ENCODE measurements at places on chromosomes 7 and 10.

DNA sequence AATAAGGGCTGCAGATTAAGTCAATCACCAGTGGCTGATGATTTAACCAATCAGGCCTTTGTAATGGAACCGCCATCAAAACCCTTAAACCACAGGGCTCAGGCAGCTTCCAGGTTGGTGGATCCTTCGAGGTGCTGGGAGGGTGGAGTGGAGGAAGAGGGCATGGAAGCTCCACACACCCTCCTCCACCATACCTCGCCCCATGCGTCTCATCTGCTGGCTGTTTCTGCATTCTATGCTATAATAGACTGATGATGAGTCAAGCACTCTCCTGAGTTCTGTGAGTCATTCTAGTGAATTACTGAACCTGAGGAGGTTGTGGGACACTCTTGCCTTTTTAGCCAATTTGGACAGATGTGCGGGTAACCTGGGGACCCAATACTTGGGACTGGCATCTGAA lies 43.9 kb downstream of the CHST15 start:
- no peak for DNase-seq

DNA sequence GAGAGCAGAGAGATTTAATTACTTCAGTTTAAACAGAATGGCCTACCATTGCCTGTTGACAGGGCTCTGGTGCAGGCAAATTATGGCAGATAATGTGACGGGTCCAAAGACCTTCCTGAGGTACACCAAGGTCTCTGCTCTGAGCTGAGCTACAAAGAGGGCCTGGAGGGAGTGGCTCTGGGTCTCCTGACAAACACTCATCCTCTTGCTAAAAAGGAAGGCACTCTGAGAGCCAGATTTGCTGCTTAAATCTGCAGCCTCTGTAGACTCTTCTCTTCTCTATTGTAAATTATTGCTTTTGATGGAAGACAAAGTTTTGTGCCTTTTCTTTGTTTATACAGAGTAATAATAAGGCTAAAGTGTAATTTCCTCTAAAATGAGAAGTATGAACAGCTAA lies 529.5 kb upstream of the FZD8 start:
- no peak for DNase-seq

DNA sequence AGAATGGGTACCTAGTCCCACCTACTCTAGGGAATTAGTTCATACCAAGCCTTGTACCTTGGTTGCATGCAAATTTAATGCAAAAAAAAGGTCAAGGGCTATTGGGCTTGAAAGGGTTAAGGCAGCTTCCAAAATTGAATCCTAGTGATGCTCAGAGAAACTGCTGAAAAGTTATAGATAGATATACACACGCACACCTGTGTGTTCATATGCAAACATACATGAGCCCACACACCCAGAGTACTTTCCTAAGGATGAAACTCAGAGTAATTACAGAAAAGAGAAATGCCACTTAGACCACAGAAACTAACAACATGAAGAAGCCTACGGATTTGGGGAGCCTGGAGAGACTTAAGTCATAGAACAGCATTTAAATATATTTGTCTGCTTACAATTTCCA lies 1.5 kb downstream of the SLC25A13 start:
- peak; percentile 64 for DNase-seq

DNA sequence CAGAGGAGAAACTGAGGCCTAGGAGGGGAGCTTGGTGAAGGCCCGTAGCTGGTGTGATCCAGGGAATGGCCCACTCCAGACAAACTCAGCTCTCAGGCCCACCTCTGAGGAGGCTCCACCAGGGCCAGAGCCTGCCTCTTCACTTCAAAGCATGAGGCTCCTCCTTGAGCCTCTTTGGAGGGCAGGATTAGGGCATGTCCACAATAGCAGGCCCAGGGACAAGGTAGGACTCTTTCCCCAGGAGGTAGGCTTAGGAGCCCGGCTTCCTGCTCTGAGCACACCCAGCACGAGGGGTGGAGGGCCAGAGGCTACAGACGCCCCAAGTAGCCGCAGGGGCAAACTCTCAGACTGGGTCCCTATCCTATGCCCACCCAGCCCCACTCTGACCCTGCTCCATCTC lies 164.6 kb upstream of the ZMIZ1 start:
- no peak for DNase-seq

- DNase-seq = no peak
These were observed 42.9 kb upstream of the TMEM168 start for GRCh38 chr7:112833082-112833481.

GRCh38 chr7:85693326-85693725 lies 506.5 kb upstream of the SEMA3D start:
- no peak for DNase-seq

- DNase-seq = peak; percentile 2
These were observed 261.4 kb upstream of the ZWINT start for GRCh38 chr10:56622335-56622973.

DNA sequence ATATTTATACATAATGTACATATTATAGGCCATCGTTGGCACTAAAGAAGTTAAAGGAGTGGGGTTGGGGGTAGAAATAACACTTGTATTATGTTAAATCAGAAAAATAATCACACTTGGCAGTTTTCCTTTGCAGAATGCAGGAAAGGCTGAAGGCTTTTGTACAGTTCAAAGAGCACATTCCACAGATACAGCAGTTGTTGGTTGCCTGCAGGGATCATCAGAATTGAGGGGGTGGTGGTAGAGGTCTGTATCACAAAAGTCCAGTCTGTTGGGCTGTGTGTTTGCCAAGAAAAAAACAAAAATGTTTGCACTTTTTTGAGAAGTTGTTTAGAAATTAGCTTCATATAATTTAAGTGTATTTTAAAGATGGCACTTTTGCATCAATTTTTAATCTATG lies 231.8 kb upstream of the FOXP2 start:
- no peak for DNase-seq

DNA sequence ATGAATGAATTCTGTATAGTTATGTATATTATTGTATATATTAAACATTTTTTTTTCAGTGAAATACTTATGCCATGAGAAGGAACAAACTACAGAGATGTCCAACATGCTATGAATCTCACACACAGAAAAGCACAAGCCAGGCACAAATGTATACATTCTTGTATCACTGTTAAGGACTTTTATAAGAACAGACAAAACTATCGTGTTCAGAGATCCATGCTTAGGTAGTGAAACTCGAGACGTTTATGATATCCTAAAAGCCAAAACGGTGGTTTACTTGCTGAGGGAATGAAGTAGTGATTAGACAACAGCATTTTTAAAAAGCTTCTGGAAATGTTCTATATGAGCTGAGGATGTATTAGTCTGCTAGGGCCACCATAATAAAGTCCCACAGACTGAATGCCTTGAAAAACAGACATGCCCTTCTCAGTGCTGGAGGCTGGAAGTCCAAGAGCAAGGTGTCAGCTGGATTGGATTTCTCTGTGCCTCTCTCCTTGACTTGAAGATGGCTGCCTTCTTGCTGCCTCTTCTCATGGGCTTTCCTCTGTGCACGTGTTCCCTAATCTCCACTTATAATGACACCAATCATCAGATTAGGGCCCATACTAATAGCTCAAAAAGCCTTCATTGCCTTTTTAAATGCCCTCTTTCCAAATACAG lies 4.3 kb downstream of the MKI67 start:
- DNase-seq = no peak

- no peak for DNase-seq
These were observed 361.0 kb downstream of the ETV1 start for GRCh38 chr7:13628239-13629001.
